Transverse colon (tissue), 4 donors: ENCODE measurements at places on chromosomes 2 and 18.

DNA sequence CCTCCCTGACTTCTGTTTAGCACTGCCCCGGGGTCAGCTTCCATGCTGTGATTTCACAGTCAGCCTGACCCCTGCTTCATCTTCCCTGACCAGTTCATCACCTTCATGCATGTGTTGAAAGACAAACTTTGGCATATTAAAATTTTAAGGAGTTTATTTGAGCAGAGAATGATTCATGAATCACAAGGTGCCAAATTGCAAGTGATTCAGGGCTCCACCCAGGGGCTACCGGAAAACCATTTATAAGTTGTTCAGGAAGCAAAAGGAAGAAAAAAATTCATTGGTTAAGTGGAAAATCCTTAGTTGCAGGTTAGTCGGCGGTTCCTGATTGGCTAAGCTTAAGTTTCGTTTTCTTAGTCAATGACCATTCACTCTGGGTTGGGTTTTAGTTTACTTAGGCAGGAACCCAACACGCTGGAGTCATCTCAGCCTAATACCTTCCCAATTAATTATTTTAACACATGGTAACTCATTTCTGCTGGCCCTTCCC is 10.6 kb downstream of the IL1F10 start:
- no peak for DNase-seq

GRCh38 chr18:22165603-22166068 is 3.8 kb upstream of the GATA6 start:
- DNase-seq, result no peak

- no peak for DNase-seq
Measured at GRCh38 chr2:72974436-72974754, 57.1 kb downstream of the EMX1 start.

GRCh38 chr2:200741468-200742202 is 70.1 kb upstream of the BZW1 start:
- peak; percentile 66 for DNase-seq

DNA sequence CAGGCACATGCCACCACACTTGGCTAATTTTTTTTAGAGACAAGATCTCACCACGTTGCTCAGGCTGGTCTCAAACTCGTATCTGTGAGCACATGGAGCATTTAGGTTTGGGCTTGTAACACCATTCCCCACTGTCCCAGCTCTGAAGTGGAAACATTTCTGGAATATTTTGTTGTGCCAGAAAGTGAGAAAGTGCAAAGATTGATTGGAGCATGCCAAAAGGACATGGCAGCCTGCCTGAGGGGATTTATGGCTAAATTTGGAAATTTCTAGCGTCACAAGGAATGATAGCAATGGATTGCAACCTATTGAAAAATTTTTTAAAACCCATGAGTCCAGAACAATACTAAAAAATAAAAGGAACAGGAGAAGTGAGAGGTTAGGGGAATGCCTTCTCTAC is 136.8 kb downstream of the ESCO1 start:
- no peak for DNase-seq
